Suprapubic skin (tissue), 4 donors: ENCODE measurements at places on chromosomes 1 and 21. TPM values are rescaled to one million over a fixed set of nuclear protein-coding genes. Genes with fewer than 3 reads are reported as not detected.

DNA sequence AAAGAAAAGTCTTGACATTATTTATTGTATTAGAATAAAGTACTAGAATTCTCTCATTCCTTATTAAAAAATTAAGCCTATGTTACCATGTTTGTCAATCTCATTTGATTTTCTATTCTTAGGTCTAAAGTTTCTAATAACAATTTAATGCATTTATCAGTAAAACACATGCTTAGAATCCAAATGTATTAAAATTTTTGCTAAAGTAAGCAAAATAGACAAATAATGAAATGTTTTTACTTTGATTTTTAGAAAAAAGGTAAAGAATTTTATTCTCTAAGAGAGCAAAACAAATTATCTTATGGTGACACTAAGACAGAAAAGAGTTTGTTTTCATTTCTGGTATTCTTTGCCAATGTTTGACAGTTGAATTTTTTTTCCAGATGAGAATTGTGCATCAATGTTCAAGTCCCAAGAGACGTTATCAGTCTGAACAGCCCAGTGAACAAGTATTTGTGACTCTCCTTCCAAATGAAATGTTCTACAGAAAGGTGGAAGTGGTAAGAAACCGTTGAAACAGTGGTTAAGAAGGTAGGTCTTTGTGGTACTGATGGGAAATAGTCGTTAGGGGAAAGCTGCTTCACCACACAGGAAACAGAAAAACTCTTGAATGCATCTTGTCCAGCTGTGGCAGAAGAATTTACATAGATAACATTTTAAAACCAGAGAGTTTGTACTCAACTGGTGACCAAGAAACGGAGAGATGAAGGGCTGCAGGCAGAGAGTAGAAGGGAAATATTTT, 402.5 kb downstream of the PTPRC start:
- no peak overlapping the region for H3K27ac ChIP-seq
- DNase-seq, result no peak
- no peak overlapping the region for H3K4me3 ChIP-seq
- no peaks in the 10 kb centered on the region for H3K27me3 ChIP-seq
- no peaks in the 10 kb centered on the region for H3K4me1 ChIP-seq

S100A9 gene
- total RNA-seq, result 95.4 TPM

- no peaks in the 10 kb centered on the region for H3K36me3 ChIP-seq
- H3K27ac ChIP-seq, result no peak overlapping the region
- H3K4me3 ChIP-seq, result no peak overlapping the region
Observed at GRCh38 chr1:208557046-208557722, 313.0 kb upstream of the PLXNA2 start.

DNA sequence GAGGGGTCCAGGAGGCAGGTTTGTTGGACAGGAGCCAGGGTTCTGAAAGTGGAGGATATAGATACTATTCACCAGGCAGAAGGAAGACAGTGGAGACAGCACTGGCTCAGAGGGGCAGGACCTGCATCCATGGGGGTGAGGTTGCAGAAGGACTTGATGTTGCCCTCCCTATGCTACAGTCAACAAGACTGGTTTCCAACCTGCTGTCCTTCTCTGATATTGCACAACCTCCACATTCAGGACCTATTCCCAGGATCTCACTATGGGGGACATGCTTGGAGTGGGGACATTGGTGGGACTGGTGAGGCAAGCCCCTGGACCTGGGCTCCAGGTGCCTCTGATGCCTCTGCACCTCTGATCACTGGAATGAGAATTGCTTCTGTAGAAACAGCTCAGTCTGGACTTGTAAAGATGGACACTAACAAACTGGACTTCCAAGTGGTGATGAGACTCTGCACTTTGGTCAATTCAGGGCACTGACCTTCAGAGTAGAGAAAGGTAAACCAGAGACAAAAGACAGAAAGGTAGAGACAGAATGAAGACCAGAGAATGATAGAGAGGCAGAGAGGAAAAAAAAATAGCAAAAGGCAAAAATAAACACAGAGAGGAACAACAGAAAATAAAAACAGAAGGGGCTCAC, 1.6 kb downstream of the SMCP start:
- H3K27me3 ChIP-seq, result no peaks in the 10 kb centered on the region
- H3K36me3 ChIP-seq, result no peaks in the 10 kb centered on the region
- peak overlapping the region; percentile 31 for H3K27ac ChIP-seq
- DNase-seq, result no peak
- peaks cover 6% of the 10 kb centered on the region for H3K4me1 ChIP-seq

- DNase-seq, result no peak
- H3K4me1 ChIP-seq, result peaks cover 34% of the 10 kb centered on the region
- H3K27me3 ChIP-seq, result no peaks in the 10 kb centered on the region
- H3K27ac ChIP-seq, result no peak within 1 kb of the TSS
- H3K36me3 ChIP-seq, result no peaks in the 10 kb centered on the region
Observed at GRCh38 chr1:30908696-30909364, at the start of gene SDC3. TSS of gene SDC3 (minus strand) at chr1:30908758. CDS start at chr1:30908586, 172 bp downstream.

DNA sequence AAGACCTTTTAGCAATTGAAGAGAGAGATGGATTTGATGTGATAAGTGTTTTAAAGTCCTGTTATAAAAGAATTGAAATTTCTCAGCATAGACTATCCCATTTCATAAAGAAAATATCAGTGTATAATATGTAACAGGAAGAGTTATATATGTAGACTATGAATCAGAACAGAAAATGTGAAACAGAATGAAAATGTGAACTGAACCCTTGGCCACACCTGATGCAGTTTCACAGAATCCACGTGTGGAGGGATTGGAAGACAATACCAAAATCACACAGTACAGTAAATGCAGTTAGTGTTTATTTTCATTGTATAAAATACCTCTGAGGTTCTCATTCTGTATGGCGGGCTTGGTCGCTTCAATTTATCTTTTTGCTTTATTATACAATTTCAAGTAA, 9.9 kb upstream of the SLAMF1 start:
- H3K27me3 ChIP-seq, result no peaks in the 10 kb centered on the region
- no peaks in the 10 kb centered on the region for H3K4me1 ChIP-seq
- H3K36me3 ChIP-seq, result no peaks in the 10 kb centered on the region
- no peak overlapping the region for H3K4me3 ChIP-seq
- no peak overlapping the region for H3K27ac ChIP-seq
- no peak for DNase-seq

DNM3 gene
- total RNA-seq, result 11.7 TPM

SLC25A34 gene
- 1.3 TPM for total RNA-seq

KRTAP11-1 gene
- total RNA-seq, result 3.2 TPM

DNA sequence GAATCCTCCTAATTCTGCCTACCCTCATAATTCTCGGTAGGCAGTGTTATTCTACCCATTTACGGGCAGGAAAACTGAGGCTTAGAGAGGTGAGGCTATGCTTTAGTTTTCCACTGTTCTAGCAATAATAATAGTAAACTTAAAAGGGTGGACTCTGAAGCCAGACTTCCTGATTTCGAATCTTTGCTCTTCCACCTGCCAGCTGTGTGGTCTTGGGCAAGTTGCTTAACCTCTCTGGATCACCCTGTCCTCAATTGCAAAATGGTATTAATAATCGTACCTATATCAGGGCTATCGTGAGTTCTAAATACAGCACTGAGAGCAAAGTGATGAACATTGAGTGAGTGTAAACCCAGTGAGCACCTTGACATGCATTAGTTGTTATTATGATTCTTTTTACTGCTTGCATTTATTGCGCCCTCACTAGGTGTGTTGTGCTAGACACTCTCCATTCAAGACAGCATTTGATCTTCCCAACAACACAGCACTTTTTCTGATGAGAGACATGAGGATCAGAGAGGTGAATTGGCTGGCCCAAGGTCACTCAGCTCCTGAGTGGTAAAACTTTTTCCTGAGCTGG, 102.3 kb upstream of the CSF3R start:
- no peak for DNase-seq
- no peak overlapping the region for H3K27ac ChIP-seq
- H3K4me3 ChIP-seq, result no peak overlapping the region
- peaks cover 3% of the 10 kb centered on the region for H3K4me1 ChIP-seq
- no peaks in the 10 kb centered on the region for H3K36me3 ChIP-seq
